ENCODE measurements at places on chromosomes 1 and 21.

GRCh38 chr1:6464514-6464836 is 1.5 kb downstream of the TNFRSF25 start:
- DNase-seq, result no peak

DNA sequence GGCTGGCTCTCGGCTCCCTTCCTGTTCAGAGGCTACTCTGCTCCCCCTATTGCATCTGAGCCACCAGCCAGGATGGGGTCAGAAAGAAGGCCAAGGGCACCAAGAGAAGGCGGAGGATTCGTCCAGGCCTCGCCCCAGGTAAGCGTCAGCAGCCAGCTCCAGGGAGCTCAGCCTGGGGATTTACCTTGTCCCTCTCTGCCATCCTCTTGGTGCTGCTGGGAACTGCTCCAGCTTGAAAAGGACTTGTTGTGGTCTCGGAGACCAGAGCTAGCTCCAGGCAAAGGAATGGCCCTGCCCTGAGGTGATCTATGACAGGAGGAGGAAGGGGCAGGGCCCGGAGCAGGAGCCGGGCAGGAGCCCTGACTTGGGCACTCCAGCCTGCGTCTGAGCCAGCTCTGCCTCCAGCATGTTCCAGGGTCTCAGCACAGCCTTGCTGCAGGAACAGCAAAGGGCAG is 113.7 kb upstream of the IFFO2 start:
- DNase-seq, result no peak

DNA sequence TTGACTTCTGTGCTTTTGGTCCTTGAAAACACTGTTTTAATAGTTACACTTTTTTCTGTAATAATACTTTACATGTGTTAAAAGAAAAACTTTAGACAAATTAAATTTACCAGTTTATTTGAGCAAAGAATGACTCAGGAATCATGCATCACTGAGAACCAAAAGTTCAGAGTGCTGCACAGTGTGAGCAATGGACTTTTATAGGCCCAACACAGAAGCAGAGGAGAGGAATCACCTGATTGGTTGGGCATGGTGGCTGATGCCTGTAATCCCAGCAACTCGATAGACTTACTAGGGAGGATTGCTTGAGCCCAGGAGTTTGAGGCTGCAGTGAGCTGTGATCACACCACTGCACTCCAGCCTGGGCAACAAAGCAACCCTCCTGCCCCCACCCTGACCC is 29.3 kb downstream of the ZNF648 start:
- DNase-seq, result no peak

DNA sequence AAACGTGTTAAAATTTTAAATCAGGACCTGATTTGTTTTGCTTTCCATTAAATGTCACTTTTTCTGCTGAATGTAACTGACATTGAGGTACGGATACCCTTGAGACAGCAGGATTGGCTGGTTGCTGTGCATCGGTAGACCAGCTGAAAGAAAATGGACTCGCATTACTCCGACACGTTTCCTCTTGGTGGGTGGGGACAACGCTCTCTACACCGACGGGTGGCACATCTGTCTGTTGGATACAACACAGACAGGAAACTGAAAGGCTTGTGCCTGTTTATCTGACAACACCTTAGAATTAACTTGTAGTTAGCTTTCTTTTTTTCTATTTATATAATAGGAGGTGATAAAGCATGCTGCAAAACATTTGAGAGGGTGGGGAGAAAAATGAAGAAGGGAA is 19.4 kb downstream of the PRPF38A start:
- DNase-seq, result no peak

- DNase-seq, result no peak
Observed at GRCh38 chr21:27823652-27824201, 856.8 kb upstream of the ADAMTS5 start.

GRCh38 chr21:38334866-38335265 is 78.1 kb downstream of the KCNJ15 start:
- no peak for DNase-seq

GRCh38 chr1:27622828-27623227 is 12.2 kb downstream of the FGR start:
- no peak for DNase-seq

DNA sequence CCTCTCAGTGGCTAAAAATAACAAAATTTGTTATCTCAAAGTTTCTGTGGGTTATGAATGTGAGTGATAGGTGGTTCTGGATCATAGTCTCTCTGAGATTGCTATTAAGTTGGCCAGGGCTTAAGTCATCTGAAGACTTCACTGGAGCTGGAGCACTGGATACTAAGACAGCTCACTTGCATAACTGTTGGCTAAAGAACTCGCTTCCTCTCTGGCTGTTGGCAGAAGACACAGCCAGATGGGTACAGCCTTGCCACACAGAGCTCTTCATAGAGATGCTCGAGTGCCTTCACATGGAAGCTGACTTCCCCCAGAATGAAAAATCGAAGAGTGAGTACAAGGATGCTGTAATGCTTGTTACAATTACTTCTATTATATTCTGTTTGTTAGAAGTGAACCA is 333.8 kb downstream of the ZP4 start:
- DNase-seq, result no peak

DNA sequence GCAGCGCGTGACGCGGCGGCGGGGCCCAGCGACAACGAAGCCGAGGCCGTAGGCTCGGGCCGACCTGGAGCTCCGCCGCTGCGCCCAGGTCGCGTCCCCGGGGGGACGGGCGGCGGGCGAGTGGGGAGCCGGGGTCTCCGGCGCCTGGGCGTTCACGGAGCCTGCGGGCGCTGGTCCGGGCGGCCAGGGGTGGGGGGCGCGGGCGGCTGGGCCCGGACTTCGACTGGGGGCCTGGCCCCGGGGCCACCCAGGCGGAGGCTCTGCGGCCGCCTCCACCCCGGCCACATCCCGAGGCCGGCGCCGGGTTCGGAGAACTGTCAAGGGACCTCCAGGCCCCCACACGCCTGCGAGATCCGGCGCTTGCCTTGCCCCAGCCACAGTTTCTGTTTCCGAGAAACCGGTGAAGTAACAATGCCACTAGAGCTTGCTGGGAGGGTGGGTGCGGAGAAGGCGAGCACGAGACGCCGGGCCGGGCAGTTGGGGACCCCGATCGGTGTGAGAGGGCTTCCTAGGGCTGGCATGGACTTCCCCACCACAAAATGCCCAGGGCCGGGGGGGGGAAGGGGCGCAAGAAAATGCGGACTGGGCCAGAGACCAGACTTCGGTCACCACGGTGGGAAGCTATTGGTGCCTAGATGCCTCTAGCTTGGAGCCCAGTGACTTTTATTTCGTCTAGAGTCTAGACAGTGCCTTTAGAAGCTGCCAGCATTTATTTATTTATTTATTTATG is 501 bp downstream of the FBXO6 start:
- no peak for DNase-seq

DNA sequence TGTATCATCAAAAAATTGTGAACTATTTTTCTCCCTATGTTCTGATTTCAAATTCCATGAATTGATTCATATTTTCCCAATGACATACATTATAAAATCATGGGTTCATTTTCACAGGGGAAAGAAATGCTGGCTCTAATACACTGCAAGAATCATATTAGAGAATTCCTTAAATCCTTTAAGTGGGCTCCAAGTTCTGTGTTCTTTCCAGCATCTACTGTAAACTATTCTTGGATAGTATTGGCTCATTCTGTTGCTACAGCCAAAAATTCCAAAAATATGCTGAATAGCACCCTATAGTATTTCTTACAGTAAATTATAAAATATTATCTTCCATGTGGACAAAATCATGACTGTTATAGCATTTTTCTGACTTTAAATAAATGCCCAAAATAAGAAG is 19.0 kb upstream of the C1orf105 start:
- no peak for DNase-seq

GRCh38 chr1:68178821-68179490 is 53.4 kb downstream of the WLS start:
- no peak for DNase-seq

DNA sequence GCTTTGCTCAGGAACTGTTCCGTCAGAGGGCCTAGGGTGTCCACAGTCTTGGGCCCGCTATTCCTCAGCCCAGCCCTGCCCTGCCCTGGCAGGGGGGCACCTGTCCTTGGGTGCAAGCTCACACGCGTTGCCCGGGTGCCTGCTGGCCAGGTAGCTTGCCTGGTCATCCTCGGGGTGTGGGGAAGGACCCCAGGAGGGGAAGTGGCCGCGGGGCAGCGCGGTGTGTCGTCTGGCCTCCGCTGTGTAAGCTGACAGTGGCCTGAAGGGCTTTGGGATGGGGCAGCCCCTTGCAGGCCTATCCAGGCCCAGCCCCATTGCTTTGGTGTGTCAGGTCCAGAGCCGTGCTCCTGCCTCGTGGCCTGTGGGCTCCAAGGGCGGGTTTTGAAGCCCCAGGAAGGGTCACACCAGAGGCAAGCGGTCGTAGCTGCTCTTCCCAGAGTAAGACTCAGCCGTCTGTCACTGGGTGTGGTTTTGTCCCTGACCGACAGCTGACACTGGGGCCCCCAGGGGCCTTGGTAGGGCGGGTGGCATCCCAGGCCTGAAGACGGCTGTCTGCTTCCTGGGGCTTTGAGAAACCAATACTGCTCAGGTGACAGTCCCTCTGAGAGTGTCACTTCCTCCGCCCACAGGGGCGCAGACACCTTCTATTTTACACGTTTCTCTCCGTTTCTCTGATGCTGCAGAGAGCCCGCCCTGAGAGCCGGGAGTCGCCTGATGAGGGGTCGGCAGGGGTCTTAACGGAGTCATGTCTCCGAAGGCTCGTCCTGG is 72.1 kb downstream of the SKI start:
- no peak for DNase-seq
